Effector memory CD8-positive, alpha-beta T cell (primary cell): ENCODE measurements at places on chromosomes 2 and 18.

GRCh38 chr2:177679611-177680605, 287.3 kb downstream of the AGPS start:
- no peak for DNase-seq
- H3K4me1 ChIP-seq = no peaks in the 10 kb centered on the region
- H3K4me3 ChIP-seq = no peak overlapping the region
- H3K36me3 ChIP-seq = no peaks in the 10 kb centered on the region

- peaks cover 60% of the 10 kb centered on the region for H3K27me3 ChIP-seq
- no peak overlapping the region for H3K27ac ChIP-seq
- H3K4me3 ChIP-seq = no peak overlapping the region
- no peaks in the 10 kb centered on the region for H3K4me1 ChIP-seq
- no peak for DNase-seq
These were observed 126.5 kb downstream of the GALR1 start for GRCh38 chr18:77376043-77376732.

DNA sequence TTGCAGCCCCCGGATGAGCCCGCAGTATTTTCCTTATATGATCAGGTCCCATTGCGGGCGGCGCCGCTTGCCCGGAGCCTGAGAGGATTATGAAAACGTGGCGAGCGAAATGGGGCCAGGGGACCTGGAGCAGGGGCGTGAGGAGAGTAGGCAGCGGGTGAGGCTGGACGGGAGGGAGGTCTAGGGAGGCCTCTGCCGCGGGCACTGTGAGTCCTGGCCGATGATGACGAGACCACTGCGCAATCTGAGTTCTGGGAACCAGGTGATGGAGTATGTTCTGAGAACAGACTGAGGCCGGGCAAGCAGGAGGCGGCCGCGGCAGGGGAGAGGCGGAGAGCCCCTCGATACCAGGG, 790 bp upstream of the ACAA2 start:
- H3K4me3 ChIP-seq = peak overlapping the region; percentile 97
- peaks cover 53% of the 10 kb centered on the region for H3K4me1 ChIP-seq
- H3K36me3 ChIP-seq = peaks cover 10% of the 10 kb centered on the region
- DNase-seq = no peak

DNA sequence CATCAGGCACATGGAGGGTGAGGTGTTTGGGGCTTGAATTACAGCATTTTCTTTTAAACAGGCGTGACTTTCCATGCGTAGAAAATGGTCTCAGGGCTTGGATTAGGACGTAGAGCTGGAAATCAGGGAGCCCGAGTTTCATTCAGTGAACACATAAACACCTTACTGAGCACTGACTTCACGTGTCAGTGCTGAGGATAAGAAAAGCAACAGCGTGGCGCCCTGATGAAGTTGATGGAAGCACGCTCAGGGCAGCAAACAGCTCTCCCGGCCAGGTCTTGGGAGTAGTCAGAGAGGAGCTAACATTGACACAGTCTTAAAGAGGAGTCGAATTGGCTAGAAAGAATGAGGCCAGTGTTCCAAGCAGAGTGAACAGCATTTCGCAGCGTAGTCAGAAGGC, 110.7 kb downstream of the LYPD1 start:
- H3K27me3 ChIP-seq = no peaks in the 10 kb centered on the region
- DNase-seq = no peak
- no peak overlapping the region for H3K27ac ChIP-seq

DNA sequence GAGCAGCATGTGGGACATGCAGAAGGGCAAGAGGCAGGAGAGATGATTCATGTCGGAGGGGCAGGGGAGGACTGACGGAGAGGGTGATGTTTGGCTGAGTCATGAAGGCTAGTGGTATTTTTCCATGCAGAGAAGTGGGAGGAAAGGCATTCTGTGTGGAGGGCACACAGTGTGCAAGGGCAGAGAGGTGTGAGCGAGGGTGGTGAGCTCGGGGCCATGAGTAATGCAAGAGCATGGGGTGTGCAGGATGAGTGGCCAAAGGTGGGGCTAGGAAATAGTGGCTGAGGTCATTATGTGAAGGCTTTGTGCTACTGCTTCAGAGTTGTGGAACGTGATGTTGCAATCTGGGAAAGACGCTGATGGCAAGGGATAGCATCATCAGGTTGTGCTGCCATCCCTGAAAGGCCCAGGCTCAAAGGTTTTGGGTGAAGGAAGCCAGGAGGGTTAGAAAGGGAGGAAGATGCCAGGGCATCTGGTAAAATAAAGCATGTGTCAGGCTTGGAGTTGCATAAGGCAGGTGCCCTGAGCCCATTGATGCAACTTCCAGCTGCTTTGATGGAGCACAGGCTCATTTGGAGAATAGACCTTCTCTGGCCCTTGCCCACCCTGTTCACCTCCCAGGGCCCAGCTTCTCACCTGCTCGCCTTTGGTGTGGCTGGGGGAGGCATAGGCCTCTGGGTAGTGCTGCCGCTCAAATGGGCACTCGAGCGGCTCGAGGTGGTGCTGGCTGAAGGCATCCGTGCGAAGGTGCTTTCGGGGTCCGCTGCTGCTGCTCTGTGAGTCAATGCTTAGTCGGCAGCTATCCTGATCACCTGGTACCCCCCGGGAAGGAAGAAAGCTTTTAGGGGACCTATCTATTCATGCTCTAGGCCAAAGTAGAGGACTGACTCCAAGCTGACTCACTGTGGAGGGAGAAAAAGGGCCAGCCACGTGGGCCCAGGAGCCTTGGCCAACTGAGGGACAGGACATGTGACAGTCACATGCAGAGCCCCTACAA, 37.5 kb downstream of the PAX8 start:
- no peaks in the 10 kb centered on the region for H3K36me3 ChIP-seq
- H3K27ac ChIP-seq = peak overlapping the region; percentile 1
- no peak overlapping the region for H3K4me3 ChIP-seq
- no peak for DNase-seq
- no peaks in the 10 kb centered on the region for H3K4me1 ChIP-seq

GRCh38 chr18:47777626-47778025, 152.8 kb downstream of the SMAD2 start:
- no peak for DNase-seq
- H3K27ac ChIP-seq = no peak overlapping the region
- no peak overlapping the region for H3K4me3 ChIP-seq
- H3K36me3 ChIP-seq = peaks cover 3% of the 10 kb centered on the region
- H3K4me1 ChIP-seq = no peaks in the 10 kb centered on the region
- peaks cover 29% of the 10 kb centered on the region for H3K27me3 ChIP-seq

DNA sequence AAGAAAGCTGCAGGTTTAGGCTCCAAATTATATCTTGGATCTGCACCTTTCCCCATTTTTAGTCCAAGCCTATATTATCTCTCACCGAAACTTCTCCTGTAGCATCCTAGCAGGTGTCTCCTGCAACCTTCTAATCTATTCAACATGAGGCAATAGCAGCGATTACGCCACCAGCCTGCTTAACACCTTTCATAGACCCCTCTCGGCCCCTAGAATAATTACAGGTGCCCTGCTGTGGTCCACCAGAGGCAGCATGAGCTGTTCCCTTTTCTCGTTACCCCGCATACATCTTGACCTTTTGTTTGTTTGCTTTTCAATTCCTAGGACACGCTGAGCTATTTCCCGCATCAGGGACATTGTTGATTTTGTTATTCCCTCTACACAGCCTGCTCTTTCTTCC, 361.9 kb downstream of the CYRIA start:
- H3K27me3 ChIP-seq = peaks cover 8% of the 10 kb centered on the region
- no peak for DNase-seq
- peaks cover 4% of the 10 kb centered on the region for H3K4me1 ChIP-seq
- H3K36me3 ChIP-seq = no peaks in the 10 kb centered on the region
- H3K4me3 ChIP-seq = no peak overlapping the region

DNA sequence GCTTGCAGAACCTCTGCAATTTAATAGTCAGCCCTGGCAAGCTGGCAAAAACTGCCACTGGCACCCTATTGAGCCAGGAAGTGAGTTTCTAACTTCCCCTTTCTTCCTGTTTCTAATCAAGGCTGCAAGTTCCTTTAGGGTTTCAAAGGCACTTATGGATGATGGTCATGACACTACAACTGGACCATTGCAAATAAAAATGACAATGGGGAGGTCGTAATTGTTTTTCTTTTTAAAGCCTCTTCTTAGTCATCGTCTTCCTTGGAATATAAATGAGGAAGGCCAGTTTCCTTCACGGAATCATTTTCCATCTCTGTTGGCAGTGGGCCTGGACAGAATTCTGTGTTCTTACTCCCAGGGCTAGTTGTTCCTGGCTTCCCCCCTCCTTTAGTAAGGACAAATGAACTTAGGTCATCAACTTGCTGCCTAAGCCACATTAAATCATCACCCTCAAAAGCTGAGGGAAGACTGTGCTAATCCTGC, 35.8 kb downstream of the SH3RF3 start:
- H3K27me3 ChIP-seq = peaks cover 60% of the 10 kb centered on the region
- DNase-seq = no peak
- H3K36me3 ChIP-seq = no peaks in the 10 kb centered on the region
- no peak overlapping the region for H3K27ac ChIP-seq

DNA sequence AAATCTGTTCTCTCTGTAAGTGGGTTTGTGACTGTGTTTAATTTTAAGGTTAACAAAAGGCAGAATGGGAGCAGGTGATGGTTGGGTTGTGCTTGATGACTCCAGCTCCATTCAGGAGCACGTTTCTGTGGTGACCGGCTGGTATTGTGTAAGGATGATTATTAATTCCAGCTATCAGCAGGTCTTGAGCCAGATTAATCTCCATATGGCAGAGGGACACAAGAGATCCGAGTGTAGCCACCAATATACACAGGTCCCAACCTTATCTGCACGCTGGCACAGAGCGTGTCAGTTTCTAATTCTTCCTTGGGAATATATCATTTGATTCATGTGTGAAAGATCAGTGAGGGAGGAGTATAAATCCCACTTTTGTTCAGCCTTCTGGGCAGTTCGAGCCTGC, 199.0 kb upstream of the DCC start:
- H3K27ac ChIP-seq = no peak overlapping the region
- no peak for DNase-seq
- no peaks in the 10 kb centered on the region for H3K4me1 ChIP-seq
- no peak overlapping the region for H3K4me3 ChIP-seq
- no peaks in the 10 kb centered on the region for H3K36me3 ChIP-seq
- no peaks in the 10 kb centered on the region for H3K27me3 ChIP-seq

DNA sequence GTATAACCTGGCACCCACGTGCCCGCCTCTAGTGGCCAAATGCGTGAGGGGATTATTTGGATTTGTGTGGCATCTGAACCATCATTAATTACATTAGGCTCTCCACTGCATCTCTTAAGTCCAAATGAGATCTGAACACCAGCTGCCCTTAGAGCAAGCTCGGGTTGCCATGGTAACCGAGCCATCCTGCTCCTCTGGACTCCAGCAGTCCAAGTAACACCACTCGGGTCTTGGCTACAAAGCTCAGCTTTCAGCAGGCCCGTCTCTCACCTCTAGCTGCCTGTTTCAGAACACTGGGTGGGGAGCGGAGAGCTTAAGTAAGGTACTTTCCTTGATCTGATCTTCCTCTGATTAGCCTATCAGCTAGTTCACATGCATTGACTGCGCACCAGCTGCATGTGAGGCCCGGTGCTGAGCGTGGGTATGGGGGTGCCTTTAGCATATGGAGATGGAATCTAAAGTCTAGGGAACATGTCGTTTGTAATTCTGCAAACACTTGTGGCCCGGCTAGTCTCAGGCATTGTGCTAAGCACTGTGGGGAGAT, 14.1 kb upstream of the CYS1 start:
- no peaks in the 10 kb centered on the region for H3K36me3 ChIP-seq
- H3K4me3 ChIP-seq = no peak overlapping the region
- no peak overlapping the region for H3K27ac ChIP-seq

GRCh38 chr18:23340661-23341060, 112.4 kb upstream of the RIOK3 start:
- H3K27me3 ChIP-seq = no peaks in the 10 kb centered on the region
- no peak for DNase-seq
- no peaks in the 10 kb centered on the region for H3K4me1 ChIP-seq

- peak overlapping the region; percentile 50 for H3K4me3 ChIP-seq
- peaks cover 3% of the 10 kb centered on the region for H3K36me3 ChIP-seq
- H3K27ac ChIP-seq = peak overlapping the region; percentile 83
- DNase-seq = no peak
- H3K27me3 ChIP-seq = no peaks in the 10 kb centered on the region
These were observed 165.6 kb upstream of the SERTAD2 start for GRCh38 chr2:64819361-64819760.

GRCh38 chr2:159088906-159089305, 120.5 kb downstream of the TANC1 start:
- H3K36me3 ChIP-seq = no peaks in the 10 kb centered on the region
- H3K4me3 ChIP-seq = no peak overlapping the region
- H3K27ac ChIP-seq = no peak overlapping the region
- H3K27me3 ChIP-seq = peaks cover 6% of the 10 kb centered on the region
- no peak for DNase-seq

DNA sequence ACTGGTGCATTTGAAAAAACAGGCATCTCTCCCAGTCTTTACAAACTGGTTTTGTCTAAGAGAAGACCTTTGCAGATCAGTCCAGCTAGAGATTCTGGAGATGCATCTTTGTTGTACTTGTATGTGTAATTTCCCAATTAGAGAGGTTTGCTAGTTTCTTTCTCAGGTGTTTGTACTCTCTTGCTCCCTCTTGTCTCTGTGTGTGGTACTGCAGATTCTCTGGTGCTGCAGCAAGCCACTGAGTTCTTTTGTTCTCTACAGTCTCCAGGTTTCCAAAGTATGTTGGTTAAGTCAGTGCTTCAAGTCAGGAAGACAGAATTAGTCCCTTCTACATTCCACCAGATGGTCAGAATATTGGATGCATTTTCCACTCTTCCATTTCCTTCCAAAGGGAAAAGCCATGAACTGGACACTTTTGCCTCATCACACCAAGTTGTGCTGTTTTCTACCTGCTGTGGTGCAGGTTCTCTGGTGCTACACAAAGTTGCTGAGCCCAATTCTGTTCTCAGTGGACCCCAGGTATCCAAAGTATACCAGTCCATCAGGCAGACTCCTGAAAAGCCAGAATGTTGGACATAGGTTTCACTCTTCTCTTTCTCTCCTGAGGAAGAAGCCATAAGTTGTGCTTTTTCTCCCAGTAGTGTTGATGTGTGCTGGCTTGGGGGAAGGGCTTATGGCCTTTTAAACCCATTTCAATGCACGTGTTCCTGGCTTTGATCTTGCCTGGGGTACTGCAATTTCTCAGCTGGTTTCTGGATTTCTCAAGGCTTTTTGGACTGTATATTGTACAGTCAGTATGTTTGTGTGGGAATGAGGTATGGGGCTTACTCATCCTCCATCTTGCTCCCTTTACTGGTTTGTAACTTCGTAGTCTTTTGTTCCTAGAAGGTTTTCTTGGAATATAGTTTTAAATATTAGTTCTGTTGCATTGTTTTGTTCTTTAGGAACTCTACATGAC, 29.8 kb downstream of the EPC2 start:
- H3K4me3 ChIP-seq = peak overlapping the region; percentile 5
- peaks cover 6% of the 10 kb centered on the region for H3K36me3 ChIP-seq
- no peak overlapping the region for H3K27ac ChIP-seq
- no peaks in the 10 kb centered on the region for H3K27me3 ChIP-seq
- DNase-seq = peak; percentile 25
